T-cell (primary cell): ENCODE measurements at places on chromosomes 12 and 14. TPM values are rescaled to one million over a fixed set of nuclear protein-coding genes. Genes with fewer than 3 reads are reported as not detected.

PTPRO gene
- 1.1 TPM for total RNA-seq

TCL1A gene
- total RNA-seq, result 22.5 TPM

RNASE3 gene
- not detected for total RNA-seq

GLIPR1L2 gene
- total RNA-seq, result 0.51 TPM

TIGAR gene
- 7.5 TPM for total RNA-seq

PLEKHG7 gene
- 0.30 TPM for total RNA-seq

EID3 gene
- total RNA-seq, result 13.0 TPM

PUS1 gene
- total RNA-seq, result 37.3 TPM

- no peak for DNase-seq
Observed at GRCh38 chr12:3288690-3289089, 202.3 kb upstream of the PRMT8 start.

- DNase-seq, result no peak
Observed at GRCh38 chr12:57810450-57810849, 8.1 kb downstream of the AVIL start.

DNA sequence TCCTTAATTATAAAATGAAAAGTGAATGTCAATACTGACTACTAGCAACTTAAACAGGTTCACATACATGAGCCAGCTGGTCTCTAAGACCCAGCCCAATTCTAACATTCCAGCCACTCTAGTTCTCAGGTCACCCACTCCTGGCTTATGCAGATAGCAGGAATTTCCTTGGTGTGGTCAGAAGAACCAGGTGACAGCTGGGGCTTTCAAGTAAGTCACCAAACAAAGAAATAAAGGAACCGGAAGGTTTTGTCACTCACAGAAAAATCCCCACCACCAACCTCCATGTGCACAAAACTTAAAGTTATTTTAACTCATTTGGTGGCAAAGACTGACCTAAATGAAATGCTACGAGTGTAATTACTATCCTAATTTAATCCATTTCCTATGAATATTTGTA lies 129.6 kb upstream of the CDKN3 start:
- no peak for DNase-seq

- DNase-seq, result no peak
Observed at GRCh38 chr12:114955414-114956014, 271.5 kb upstream of the TBX3 start.

DNA sequence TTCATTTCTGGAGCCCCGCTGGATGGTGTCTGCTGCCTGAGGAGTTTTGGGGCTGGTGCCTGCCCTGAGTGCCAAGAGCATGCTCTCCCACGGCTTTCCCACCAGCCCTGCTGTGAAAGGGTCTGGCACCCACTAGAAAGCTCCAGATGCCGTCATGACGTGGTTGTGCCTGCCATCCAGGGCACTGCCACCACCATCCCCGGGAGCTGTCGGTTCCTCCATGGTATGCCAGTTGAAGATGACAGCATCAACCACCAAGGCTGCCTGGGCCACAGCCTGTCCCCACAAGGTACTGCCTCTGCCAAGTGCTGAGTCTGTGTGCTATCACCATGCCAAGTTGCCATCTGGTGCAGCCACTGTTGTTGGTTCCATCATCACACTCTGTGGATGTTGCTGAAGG lies 85.9 kb downstream of the TTC8 start:
- DNase-seq, result no peak

GRCh38 chr14:31781578-31781977 lies 220.4 kb downstream of the NUBPL start:
- no peak for DNase-seq

DNA sequence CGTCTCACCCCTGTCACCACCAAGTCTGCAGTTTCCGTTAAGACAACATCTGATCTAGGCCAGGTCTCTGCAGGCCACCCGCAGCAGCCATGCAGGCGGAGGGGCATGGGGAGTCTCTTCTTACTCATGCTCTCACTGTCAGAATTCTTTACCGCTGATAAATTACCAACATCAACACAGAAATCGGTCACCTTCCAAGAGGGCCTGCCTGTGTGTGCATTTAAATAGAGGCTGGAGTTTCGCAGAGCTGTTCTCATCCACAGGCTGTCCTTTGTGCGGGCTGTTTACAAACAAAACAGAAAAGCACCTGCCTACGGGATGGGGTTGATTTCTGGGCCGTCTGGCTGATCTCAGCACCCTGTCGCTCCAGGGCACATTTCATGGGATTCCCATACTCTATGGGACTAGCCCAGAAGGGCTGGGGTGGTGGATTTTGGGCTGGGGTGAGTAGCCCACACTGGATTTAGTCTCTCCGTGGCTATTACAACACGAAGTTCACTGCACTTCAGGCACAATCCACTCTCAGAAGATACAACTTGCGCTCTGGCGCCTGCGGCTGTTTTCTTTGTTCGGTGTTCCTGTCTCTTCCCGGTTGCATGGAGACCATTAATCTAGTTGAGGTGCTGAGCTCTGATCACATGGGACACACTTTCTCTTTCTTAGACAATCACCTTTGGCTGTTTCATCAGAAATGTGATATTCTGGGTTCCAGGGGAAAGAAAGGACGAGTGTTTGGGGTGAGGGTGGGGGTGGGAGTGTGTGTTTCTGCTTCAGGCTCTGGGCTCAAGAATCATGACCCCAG lies 331.1 kb downstream of the GLT1D1 start:
- DNase-seq, result no peak

DNA sequence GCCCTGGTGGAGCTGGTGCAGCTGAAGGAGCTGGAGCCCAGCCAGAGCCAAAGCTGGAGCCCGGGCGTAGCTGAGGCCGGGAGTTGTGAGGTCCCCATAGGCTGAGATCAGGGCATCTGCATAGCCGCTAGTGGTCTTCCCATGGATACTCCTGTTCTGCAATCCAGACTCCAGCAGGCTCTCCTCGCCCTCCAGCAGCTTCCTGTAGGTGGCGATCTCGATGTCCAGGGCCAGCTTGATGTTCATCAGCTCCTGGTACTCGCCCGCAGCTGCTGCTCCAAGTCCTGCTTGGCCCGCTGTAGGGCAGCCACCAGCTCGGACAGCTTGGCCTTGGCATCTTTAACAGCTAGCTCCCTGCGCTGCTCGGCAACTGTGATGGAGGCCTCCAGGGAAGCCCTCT lies 966.1 kb downstream of the FSCB start:
- no peak for DNase-seq

GRCh38 chr12:92506460-92506859 lies 196.3 kb upstream of the PLEKHG7 start:
- no peak for DNase-seq

- no peak for DNase-seq
Observed at GRCh38 chr12:97490141-97490540, 27.5 kb downstream of the RMST start.

- DNase-seq, result no peak
Observed at GRCh38 chr12:38123566-38124246, 192.9 kb upstream of the ALG10B start.

GRCh38 chr12:97397008-97397407 lies 65.6 kb upstream of the RMST start:
- no peak for DNase-seq

DNA sequence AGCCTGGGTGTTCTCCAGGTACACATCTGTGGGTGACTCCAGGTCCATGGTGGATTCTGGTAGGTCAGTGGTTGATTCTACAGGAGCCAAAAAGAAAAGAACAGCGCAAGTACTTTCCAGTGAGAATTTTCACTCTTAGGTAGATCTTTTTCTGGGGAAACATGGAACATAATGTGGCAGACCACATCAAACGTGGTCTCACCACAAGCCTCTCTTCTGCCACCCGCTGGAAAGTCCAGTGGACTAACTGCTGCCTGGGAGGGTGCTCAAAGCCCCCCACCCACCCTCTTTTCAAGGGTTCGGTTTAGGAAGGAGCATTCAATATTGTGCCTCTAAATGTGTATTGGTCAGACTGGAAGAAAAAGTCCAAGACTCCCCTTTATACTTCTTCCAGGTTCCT lies 36.1 kb upstream of the PRB2 start:
- no peak for DNase-seq

- DNase-seq, result no peak
Observed at GRCh38 chr14:61520576-61520975, 174.7 kb upstream of the HIF1A start.

DNA sequence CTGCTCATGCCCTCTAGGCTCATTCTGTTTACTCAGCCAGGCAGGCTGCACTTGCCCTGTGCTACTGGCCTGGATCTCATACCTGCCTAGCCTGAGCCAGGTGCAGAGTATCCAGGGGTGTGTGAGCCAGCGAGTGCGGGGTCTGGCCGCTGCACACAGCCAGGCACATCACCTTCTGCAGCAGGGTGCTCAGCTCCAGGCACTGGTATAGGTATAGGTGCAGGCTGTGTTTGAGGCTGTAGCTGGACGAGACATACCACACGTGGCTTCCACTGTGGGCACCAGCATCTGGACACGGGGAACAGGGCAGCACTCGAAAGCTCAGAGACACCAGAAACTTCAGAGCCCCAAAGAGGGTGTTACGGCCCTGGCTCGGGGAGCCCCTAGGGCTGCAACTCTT lies 424.2 kb downstream of the RERGL start:
- no peak for DNase-seq

DNA sequence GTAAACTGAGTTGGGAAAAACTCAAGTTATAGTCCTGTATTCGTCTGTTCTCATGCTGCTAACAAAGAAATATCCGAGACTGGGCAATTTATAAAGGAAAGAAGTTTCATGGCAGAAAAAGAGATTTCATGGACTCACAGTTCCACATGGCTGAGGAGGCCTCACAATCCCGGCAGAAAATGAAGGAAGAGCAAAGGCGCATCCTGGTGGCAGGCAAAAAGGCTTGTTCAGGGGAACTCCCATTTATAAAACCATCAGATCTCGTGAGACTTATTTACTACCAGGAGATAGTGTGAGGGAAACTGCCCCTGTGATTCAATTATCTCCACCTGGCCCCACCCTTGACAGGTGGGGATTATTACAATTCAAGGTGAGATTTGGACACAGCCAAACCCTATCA lies 292.6 kb upstream of the SYT1 start:
- DNase-seq, result no peak

DNA sequence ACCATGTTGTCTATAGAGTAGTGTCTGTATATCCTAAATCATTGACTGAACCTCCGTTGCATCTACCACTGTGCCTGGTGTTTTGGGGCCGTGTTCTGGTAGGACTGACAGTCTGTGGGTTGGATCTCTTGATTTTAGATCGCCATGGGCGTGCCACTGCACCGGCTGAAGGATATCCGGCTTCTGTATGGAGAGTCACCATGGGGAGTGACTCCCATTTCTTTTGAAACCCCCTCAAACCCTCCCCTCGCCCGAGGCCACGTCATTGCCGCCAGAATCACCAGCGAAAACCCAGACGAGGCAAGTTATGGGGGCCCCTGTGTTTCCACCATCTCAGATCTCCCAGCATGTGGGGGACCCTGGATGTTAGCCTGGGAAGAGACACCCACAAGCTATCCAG lies 69.1 kb downstream of the ACACB start:
- no peak for DNase-seq

- DNase-seq, result no peak
Observed at GRCh38 chr12:55706568-55707218, 1.0 kb downstream of the ITGA7 start.

DNA sequence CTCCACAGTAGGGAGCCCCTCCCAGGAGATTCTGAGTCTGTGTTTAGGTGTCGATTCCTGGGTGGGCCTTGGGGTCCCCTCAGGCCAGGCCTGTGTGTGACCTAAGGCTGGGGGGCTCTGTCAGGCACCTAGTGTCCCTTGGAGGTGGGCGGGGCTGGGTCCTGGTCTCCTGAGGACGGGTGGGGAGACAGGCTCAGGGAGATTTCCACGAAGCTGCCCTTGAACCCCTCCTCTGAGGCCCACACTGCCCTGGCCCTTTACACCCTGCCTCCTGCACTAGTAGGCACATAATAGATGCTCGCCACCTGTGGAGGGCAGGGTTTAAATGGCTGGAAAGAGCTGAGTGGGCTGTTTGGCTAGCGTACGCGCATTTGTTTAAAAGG lies 32.9 kb downstream of the MEG3 start:
- DNase-seq, result no peak

GRCh38 chr14:39367387-39367751 lies 64.9 kb downstream of the FBXO33 start:
- no peak for DNase-seq

DNA sequence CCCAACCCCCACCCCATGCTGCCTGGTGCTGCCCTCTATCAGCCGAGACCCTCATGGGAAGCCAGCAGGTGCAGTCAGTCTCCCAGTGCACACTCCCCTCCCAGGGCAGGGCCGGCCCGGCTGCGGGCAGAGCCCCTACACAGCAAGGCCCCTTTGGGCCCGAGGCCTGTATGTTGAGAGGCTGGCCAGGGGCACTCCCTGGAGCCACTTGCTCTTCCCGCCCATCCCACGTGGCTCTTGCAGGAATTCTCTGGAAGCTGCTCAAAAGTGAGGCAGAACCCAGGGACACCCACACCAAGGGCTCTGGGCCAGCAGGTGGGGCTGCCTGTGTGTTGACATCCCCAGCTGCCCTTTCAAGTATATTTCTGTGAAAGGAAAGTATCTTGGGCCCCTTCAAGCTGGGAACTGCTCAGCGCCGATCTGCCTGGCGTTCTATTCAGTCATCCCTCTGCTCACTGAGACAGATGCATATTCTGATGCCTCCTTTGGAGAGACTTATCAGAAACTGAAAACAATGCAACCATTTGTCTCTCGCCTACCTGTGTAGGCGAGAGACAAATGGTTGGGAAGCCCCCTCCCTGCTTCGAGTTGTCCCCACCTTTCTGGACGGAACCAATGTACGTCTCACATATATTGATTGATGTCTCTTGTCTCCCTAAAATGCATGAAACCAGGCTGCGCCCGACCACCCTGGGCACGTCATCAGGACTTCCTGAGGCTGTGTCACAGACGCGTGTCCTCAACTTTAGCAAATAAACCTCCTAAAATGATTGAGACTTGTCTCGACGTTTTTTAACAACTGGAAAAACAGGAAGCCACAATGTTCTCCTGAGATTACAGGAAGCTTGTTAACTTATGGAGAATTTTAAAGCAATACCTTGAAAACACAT lies 6.0 kb downstream of the GPR132 start:
- peak; percentile 41 for DNase-seq

GRCh38 chr12:115440438-115440837 lies 756.5 kb upstream of the TBX3 start:
- DNase-seq, result no peak

- DNase-seq, result no peak
Observed at GRCh38 chr12:21239866-21240265, 94.9 kb downstream of the SLCO1A2 start.

GRCh38 chr14:79781882-79782281 lies 429.4 kb downstream of the DIO2 start:
- no peak for DNase-seq
